ENCODE measurements at places on chromosomes 12 and 14.

DNA sequence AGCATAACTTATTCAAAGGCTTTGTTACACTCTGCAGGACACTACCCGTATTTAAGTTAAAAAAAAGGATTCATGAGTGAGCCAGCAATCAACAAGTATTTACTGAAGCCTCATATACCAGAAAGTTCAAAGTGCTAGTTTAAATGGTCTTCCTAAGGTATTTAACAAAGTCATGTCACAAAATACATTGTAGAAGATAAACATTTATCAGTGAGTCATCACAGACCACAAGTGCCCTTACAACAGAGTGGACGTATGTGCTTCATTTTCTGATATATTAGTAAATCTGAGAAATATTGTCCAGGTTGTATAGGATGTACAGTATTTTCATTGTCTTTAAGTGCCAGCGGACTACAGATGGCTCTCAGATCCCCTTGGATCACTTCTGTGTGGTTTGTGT, 24.2 kb downstream of the FLRT2 start:
- no peak for DNase-seq

DNA sequence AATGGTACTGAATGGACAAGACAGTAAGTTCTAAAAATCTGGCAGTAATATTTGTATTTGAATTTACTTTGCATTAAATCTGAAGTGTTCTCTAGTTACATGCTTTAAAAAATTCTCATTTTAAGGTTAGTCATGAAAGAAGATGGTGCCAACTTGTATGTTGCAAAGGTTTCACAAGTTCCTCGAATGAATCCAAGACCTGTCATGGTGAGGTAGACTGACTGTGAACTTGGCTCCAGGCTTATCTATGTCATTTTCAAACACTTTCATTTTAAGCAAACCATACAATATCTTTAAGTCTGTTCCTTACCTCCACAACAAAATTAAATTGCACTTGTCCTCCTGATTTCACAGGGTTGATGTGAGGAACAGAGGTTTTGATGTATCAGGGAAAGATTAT, 23.4 kb downstream of the CLEC2D start:
- DNase-seq = no peak

DNA sequence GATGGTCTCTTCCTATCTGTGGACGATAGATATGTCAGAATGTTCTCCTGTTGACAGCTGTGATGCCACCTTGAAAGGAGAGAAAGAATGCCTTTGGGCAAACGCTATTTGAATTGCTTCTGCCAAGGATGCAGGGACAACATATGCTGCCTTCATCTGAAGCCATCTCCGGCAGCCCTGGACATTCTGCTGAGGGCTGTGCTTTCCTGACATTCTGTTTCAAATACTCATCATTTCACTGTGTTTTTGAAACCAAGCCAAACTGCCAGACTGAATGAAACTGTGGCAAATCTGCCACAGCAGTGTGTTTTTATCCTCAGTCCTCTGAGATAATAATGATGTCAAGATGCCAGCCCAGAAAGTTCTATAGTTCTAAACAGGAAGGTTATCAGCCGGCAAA, 85.8 kb upstream of the BCAT1 start:
- no peak for DNase-seq

DNA sequence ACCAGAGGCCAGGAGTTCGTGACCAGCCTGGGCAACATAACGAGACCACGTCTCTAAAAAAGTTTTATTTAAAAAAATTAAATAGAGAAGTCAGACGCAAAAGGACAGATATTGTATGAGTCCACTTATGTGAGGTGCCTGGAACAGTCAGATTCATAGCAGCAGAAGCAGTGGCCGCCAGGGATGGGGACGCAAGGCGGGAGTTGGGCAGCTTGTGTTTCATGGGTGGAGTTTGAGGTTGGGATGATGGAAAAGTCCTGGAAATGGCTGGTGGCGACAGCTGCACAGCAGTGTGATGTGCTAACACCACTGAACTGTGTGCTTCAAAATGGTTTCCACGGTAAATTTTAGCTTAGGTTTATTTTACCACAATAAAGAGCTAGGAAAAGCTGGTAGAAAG, 57.6 kb upstream of the DDX11 start:
- DNase-seq = no peak

DNA sequence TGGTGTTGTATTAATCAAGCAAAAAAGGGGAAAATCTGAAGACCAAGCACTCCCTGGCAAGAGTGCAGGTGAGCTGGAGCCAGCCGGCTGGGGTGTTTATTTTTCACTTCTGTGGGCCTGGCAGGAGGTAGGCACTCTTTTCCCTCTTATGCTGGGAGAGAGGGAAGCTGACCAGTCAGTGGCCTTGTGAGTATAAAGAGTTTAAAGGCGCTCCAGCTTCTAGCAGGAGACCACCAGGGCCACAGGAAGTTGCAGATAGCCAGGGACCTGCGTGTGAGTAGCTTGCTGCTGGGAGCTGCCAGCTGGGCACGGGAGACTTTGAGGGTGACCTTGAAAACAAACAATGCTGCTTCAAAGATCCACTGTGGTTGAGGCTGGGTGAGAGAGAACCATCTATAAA, 217.4 kb upstream of the PWP1 start:
- no peak for DNase-seq

GRCh38 chr12:77044721-77045120, 20.6 kb downstream of the E2F7 start:
- no peak for DNase-seq

- no peak for DNase-seq
Observed at GRCh38 chr12:99261256-99261655, 386.3 kb upstream of the GARIN6 start.

GRCh38 chr12:28456934-28457710, 266.9 kb downstream of the CCDC91 start:
- no peak for DNase-seq

DNA sequence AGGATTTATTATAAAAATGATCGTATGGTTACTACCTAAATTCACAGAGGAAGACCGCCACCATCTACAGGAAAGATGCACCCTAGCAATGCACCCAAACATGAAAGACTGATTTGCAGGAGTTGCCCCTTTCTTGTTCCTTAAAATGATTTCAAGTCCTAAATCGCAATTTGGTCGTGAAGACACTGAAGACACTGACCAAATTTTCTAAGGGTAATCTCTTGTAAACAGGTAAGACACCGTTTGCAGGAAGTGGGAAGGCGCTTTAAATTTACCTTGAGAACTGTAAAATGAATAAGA, 1.0 kb downstream of the SOS2 start:
- DNase-seq = no peak

DNA sequence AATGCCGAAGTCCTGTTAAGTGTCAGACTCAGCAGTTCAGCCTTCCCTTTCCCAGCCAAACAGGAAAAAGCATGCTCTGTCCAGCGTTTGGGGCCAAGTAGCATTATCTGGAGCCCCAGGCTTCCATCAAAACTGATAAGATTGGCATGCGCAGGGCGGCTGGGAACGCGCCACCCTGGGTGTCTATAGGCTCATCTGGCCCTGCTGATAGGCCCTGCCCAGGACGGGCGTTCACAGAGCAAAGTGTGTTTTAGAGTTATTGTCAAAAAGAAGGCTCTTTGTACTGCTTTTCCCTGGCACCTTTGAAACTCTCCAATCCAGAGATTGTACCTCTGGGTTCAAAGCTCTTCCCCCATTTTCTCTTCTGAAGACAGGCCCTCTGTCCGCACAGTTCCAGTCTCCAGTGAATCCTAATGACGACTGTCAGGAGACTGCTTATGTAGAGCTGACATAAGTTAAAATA, at the start of gene ART4:
Gene ART4 (minus strand): TSS at position 102 of the 463 bp plus-strand sequence. CDS start 413 bp downstream, outside the sequence.
- DNase-seq = no peak

DNA sequence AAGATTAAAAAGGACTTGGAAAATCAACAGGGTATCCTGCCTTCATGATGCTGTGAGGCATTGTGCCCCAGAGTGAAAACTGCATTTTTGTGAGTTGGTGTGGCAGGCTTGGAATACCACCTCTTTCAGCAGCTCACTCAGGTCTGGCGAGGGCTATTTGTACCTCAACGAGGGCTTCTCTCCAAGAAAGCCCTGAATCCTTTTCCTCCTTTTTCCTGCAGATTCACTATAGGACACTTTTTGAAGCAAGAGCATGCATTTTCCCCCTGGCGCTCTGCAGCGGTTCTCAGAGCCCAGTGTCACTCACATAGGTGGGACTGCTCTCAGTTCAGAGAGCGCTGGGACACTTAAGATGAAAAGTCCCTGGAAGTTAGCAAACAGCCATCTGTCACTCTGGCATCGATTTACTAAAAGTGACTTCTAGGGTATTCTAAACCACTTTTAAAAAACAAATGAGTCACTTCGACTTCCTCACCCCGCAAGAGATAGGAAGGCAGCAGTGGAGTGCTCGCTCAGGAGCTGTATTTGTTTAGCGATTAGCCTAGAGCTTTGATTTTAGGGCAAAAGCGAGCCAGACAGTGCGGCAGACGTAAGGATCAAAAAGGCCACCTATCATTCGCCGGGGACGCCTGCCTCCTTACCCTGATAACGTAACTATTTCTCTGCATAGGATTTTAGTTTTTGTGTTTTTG, 782 bp upstream of the LGR5 start:
- no peak for DNase-seq

DNA sequence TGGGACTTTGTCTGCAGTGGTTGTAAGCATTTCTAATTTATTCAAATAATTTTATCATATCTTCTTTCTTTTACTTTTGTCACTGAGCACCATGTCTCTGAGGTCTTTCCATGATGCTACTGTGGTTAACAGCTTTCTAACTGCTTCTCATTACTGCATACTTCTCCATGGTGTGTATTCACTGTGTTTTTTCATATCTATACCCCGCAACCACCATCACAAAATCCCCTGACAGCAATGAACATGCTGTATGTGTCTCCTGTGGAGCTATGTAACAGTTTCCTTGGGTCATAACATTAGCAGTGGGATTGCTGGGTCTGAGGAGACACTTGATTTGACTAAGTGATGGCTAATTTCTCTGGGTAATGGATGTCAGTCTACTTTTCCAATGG, 29.2 kb upstream of the CHST11 start:
- DNase-seq = no peak

DNA sequence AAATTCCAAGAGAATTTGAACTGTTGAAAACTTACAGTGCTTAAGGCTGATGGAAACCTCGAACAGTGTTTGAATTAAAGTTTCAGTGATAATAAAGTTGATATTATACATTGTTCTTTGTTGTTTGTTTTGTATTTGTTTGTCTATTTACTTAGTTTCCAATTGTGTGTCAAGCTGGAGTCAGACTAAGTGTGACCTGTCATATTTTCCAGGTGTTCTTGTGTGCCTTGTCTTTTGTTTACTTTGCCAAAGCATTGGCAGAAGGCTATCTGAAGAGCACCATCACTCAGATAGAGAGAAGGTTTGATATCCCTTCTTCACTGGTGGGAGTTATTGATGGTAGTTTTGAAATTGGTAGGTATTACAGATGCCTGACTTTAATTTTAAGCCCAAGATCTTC, 6.0 kb downstream of the SLCO1C1 start:
- no peak for DNase-seq

DNA sequence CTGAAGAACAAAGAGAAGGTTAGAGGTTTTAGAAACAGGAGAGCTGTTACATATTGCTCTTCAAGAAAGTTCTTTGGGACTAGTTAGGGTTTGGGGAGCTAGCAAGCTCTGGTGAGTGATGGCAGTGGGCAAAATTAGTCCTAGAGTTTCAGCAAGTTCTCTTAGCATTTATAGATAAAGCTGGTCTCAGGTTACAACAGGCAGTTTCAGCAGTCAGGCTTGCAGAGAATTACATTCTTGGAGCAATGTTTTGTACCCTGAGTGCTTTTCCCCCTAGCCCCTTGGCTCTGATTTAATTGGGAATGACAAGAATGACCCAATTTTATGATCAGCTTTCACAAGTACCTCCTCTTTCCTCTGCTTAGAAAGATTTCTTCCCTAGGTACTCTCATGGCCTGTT, 21.4 kb upstream of the EID3 start:
- DNase-seq = no peak

DNA sequence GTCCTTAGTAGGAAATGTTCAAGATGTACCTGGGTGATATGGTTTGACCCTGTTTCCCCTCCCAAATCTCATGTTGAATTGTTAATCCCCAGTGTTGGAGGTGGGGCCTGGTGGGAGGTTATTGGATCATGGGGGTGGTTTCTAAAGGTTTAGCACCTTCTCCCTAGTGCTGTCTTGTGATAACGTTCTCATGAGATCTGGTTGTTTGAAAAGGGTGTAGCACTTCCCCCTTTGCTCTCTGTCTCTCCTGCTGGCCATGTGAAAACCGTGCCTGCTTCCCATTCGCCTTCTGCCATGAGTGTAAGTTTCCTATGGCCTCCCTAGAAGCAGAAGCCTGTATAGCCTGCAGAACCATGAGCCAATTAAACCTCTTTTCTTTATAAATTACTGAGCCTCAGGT, 353.0 kb upstream of the SFSWAP start:
- DNase-seq = no peak

DNA sequence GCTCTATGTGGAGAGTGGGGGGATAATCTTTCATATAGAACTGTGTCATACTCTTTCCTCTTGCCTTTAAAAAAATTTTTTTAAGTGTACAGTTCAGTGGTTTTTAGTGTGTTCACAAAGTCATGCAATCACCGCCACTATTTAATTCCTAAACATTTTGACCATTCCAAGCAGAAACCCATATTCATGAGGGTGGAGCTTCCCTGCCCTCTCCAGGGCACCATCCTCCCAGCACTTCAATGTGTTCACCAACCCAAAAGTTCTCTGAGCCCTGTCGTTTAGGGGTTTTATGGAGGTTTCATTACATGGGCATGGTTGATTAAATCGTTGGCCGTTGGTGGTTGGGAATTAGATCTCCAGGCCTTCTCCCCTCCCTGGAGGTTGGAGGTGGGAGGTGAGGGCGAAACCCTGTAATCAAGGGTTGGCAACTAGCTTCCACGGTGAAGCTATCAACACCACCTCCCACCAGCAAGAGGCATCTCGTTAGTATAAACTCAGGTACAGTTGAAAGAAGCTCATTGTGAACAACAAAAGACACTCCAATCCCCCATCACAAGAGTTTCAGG, 42.8 kb upstream of the WNK1 start:
- no peak for DNase-seq

DNA sequence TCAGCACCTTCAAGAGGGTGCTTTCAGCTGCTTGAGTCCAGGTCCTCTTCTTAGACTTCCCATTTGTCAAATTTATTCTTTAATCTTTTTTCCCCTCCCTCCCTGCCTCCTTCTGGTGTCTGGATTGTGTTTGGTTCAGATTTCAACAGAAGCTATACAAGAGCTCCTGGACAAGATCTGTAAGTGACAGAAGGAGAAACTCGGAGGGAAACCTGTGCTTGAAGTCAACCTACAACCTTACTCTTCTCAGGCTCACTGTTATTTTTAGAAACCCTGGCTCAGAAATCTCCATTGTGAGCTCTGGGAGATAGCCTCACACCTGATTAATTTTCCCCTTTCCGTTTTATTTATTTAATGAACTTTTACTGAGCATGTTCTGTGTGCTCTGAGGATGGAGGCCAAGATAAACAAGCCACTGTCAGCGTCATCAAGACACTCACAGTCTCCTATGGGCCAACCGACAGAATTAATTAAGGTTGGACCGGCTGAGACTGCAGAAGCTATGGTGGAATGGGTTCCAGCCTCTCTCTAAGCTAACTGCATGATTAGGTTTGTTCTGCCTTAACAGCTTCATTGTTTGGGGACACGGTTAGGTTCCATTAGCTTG, 13.5 kb downstream of the PDE1B start:
- DNase-seq = no peak

GRCh38 chr14:102982852-102983470, 60.5 kb downstream of the AMN start:
- no peak for DNase-seq
